CD4-positive, alpha-beta T cell treated with Interferon alpha-2 for 1 hour (primary cell): ENCODE measurements at places on chromosomes 3 and 15.
A peak's percentile ranks its signal among the peaks of the same experiment; 100 is the strongest.

GRCh38 chr3:113287803-113288648 is 76.7 kb downstream of the BOC start:
- peak; percentile 58 for DNase-seq

GRCh38 chr3:151895478-151896241 is 22.2 kb downstream of the SUCNR1 start:
- DNase-seq, result peak; percentile 10

- DNase-seq, result no peak
Measured at GRCh38 chr3:167876620-167877281, 141.2 kb downstream of the SERPINI1 start.

DNA sequence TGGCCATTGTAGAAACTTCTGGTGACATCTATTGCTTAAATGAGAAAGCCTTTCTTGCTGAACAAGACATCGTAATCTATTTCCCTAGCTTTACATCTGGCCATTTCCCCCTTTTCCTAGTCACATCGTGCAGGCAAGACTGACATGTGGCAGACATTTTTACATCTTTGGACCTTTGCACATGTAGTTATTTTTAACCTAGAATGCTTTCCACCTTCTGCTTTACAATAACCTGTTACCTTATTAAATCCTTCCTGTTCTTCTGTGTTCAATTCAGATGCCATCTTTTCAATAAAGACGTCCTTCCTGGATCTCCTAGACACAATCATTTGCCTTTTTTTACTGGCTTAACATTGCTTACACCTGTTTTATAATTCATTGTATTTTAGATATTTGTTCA is 343.3 kb downstream of the DIPK2A start:
- DNase-seq, result no peak

GRCh38 chr3:170703121-170703588 is 117.3 kb upstream of the SLC7A14 start:
- DNase-seq, result no peak

DNA sequence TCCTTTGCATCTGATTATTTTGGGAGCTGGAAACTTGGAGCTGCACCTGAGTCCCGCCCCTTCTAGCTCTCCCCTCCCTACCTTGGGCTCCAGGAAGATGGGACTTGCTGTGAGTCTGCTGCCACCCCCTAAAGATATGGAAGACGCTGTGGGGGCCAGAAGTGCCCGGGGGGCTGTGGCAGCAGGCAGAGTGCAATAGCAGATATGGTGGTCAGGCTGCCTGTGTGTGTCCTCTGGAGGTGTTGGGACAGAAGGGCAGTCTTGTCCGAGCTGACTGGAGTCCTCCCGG is 485 bp downstream of the PAK6 start:
- no peak for DNase-seq

GRCh38 chr15:70613271-70613670 is 150.1 kb downstream of the UACA start:
- no peak for DNase-seq

GRCh38 chr3:70281663-70282062 is 30.8 kb downstream of the MDFIC2 start:
- no peak for DNase-seq

DNA sequence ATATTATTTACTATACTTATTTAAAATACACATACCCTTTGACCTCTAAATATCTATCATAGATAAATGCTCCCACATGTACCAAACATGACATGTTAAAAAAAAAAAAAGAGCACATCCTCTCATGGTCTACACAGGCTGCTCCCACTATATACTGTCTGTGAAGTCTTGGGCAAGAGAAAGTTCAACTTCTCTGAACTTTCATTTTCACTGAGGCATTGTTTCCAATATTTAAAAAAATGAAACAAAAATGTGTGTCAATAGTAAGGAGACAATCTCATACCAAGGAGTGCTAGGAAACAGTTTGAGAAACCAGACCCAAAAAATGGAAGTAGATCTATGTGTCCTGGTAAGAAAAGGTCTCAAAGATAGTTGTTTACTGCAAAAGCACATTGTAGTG is 29.3 kb downstream of the SLC4A7 start:
- DNase-seq, result no peak

DNA sequence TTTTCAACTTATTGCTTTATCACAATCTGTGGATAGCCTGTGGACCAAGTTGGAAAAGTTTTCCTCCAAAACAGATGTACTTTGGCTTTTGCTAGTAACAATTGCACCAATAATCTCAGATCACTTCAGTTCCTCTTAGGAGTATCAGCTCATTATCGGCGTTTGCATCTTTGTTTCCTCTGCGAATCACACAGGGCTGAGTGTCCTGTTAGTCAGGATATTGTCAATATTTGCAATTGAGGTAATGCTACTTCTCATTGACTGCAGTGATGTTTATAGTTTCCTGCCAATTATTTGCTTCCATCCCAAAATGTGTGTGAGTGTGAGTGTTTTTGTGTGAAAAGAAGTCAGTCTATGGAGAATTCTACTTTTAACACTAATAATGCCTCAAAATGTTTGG is 545.0 kb downstream of the SI start:
- DNase-seq, result no peak

DNA sequence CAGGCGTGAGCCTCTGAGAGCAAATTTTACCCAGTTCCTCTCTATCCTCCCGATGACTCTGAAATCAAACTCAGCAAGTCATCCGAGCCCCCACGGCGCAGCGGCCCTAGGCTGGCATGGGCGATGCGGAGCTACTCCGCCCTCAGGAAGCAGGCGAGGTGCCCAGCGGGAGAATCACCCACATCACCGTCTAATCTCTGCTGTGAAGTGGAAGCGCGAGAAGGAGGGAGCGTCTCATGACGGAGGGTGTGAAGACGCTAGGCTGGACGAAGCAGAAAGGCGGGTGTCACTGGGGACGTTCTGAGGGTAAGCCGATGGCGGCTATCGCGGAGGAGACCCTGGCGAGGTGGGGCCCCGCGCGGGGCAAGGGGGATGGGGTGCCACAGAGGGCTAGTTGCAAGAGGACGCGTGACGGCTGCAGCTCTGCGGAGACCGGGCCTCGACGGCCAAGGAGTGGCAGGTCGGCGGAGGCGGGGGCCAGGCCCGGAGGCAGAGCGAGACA is 9.1 kb upstream of the GNAI2 start:
- peak; percentile 21 for DNase-seq

GRCh38 chr15:91896341-91897055 is 43.0 kb downstream of the SLCO3A1 start:
- DNase-seq, result no peak

GRCh38 chr3:174938102-174938501 is 79.0 kb downstream of the NAALADL2 start:
- DNase-seq, result no peak

DNA sequence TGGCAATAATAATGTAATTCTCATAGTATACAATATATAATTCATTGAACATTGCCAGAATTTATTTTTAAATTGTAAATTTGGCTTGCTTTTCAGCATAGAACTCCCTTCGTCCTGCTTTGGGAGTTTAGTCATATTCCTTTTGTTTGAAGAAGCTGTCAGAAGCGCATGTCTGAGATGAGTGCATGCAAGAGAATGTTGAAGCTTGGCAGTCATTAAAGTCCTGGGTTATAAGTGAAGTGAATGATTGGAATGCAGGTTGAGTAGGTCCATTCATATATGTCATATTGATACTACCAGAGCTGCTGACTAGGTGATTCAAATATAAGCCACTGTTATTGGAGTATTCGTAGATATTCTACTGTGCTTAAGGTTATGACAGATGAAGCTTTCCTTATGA is 243.6 kb upstream of the MDFIC2 start:
- no peak for DNase-seq

DNA sequence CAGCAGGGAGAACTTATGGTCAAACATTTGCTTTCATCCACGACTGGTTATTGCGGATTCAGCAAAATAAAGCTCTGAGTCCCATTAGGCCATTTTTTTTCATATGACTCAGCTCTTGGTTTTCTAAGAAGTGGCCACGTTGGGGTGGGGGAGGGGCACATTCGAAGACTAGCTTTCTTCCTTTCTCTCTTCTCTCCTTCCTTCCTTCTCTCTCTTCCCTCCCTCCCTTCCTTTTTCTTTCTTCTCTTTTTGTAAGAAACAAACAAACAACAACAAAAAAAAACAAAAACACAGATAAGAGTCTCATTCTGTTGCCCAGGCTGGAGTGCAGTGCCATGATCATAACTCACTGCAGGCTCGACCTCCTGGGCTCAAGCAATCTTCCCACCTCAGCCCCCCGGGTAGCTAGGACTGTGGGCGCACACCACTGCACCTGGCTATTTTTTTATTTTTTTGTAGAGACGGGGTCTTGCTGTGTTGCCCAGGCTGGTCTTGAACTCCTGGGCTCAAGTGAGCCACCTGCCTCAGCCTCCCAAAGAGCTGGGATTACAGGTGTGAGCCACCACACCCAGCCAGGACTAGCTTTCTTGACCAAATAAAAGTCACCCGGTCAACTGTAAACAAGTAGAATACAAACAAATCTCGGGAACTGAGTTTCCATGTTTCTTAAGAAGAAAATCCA is 41.6 kb downstream of the ABCC5 start:
- no peak for DNase-seq

- no peak for DNase-seq
Measured at GRCh38 chr3:123387532-123387931, 61.4 kb downstream of the ADCY5 start.

DNA sequence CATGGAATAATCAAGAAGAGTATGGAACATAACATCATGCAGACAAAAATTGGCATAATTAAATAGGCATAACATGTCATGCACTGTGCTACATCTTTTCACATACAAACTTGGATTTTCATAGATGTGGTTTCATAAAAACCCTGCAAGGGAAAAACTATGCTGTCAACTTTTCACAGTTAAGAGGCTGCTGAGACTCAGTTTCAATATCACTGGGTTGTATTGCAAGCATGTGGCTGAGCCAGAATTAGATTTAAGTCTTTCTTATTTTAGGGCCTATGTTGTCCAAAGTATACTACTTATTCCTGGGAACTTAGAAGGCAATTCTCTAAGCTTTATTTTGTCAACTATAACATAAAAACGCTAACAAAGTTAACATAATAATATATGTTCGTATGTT is 70.7 kb upstream of the LSAMP start:
- DNase-seq, result no peak

GRCh38 chr15:56619887-56620286 is 113.4 kb downstream of the ZNF280D start:
- no peak for DNase-seq

DNA sequence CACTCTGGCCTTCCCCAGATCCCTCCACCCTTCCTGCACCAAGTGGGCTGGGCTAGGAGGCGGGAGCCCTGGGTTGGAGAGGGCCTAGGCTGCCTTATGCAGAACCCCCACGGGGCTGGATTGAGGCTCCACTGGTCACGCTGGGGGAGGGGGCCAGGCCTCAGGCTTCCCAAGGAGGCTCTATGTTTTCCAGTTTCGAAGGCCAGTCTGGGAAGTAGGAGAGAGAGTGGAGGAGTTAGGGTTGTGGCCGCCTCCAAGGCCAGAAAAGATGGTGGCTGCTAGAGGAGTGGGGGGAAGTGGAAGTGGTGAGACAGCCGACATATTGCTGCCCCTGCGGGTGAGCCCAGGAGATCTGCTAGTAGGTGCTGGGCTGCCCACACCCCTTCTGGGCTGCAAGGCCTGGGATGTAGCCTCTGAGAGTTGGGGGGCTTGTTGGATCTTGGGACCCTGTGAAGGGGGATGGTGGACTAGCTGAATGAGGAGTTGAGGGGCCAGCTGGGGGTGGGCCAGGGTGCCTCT is 1.2 kb downstream of the GNAI2 start:
- no peak for DNase-seq

- no peak for DNase-seq
Measured at GRCh38 chr3:33218446-33219174, at the start of gene SUSD5. TSS of gene SUSD5 (minus strand) at chr3:33218810. CDS start at chr3:33218797, 13 bp downstream.

GRCh38 chr3:121924734-121925133 is 30.5 kb downstream of the SLC15A2 start:
- no peak for DNase-seq

DNA sequence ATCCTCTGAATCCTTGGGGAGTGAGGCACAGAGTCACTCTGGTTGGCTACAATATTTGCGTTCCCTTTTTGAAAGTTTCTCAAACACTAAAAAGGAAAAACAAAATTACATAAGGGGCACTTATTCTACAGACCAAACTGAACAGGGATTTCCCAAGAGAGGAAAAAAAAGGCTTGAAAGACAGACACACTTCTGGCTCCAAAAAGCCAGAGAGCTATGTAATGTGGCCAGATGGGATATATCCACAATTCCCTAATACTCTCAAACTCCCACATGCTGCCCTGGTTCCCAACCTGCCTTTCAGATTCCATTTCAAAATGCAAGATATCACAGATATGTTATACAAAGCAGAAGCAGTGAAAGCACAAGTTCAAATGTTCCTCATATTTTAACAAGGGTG is 1.6 kb downstream of the FRMD4B start:
- no peak for DNase-seq

DNA sequence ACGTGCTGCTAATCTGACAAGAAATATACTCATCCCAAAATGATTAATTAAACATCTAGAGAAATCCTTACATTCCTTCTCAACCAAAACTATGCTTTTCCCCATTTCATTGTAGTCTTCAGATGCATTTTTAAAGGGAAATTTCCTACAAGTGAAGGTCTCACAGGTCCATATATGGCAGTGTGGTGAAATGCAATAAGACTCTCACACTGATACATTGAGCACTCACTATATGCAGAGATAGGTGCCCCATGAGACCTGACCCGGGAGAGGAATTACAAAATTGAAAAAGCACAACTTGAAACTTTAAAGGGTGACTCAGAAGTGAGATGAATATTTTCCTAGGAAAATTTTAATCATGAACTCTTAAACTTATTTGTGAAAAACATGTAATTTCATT is 629.2 kb upstream of the NAALADL2 start:
- DNase-seq, result no peak

DNA sequence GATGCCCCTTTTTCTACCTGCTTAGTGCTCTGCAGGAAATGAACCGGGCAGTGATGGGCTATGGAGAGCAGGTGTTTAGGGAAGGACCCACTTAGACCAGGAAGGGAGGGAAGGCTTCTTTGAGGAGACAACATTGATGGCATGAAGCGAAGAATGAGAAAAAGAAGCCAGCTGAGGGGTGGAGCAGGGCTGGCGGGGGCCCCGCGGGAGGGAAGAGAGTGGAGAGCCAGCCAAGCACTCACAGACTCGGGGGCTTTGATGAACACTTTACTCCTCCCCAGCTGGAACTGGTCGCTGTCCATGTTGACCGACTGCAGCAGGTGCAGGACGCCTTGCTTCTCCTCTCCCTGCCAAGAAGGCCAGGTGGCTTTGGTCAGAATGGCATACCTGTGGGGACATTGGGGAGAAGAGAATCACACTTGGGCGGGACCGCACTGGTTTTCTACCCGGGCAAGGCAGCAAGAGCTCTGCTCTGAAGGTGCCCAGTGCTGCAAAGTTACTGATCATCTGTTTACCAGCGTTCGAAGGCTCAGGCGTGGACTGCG is 28.4 kb upstream of the LDHAL6B start:
- no peak for DNase-seq

DNA sequence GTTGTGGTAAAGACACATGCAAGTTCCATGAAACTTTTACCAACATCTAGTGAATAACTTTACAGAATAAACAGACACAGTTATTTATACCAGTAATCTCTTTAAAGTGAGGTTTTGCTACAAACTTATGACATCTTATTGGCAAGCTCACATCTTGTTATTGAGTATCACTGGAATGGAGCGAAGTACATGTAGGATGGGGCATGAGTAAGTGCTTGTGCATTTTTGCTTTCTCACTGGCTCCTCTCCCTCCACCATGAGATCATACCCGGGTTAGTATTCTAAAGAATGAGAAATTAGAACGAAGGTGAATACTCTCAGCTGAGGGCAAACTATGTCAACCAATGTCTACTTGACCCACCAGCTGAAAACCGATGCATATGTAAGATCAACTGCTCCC is 193.3 kb upstream of the ZNF717 start:
- no peak for DNase-seq

- DNase-seq, result no peak
Measured at GRCh38 chr3:113712129-113712528, 15.7 kb upstream of the USF3 start.
